Neural crest cell (in vitro differentiated cells): ENCODE measurements at places on chromosomes 4 and X.

- H3K27me3 ChIP-seq, result no peaks in the 10 kb centered on the region
- H3K4me1 ChIP-seq, result peaks cover 24% of the 10 kb centered on the region
- H3K27ac ChIP-seq, result peak overlapping the region; percentile 78
- DNase-seq, result peak; percentile 41
- H3K36me3 ChIP-seq, result peaks cover 11% of the 10 kb centered on the region
These were observed 15.0 kb upstream of the STS start for GRCh38 chrX:7132335-7133049.

DNA sequence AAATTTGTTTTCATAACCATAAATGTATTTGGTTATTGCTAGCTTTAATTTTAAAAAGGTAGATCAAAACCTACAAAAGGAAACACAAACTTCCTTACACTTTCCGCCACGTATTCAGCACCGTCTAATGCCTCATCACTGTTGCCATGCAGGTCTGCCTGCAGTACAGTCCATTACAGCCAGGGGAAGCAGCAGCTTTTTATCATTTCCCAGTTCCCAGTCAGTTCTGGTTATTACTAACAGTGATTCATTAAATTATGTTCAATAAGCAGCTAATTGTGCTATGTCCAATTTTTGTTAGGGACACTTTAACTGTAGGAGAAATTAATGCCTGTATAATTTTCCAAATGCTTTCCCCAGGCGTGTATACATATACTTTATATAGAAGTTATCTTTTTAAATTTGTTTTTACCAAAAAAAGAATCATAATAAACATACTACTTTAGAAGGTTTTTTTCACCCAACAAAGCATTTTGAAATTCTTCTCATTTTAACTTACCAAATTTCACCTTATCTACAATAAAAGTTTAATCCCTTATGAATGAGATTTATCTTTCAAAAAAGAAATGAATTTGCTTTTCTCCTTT lies 93.3 kb downstream of the ANXA3 start:
- H3K27ac ChIP-seq, result no peak overlapping the region
- DNase-seq, result peak; percentile 20
- H3K4me1 ChIP-seq, result no peaks in the 10 kb centered on the region
- H3K27me3 ChIP-seq, result peaks cover 3% of the 10 kb centered on the region
- no peaks in the 10 kb centered on the region for H3K36me3 ChIP-seq

GRCh38 chr4:92307181-92307580 lies 3.4 kb downstream of the GRID2 start:
- H3K4me1 ChIP-seq, result peaks cover 31% of the 10 kb centered on the region
- peaks cover 46% of the 10 kb centered on the region for H3K27me3 ChIP-seq
- H3K27ac ChIP-seq, result no peak overlapping the region
- H3K4me3 ChIP-seq, result peak overlapping the region; percentile 34
- H3K36me3 ChIP-seq, result no peaks in the 10 kb centered on the region
- DNase-seq, result no peak

DNA sequence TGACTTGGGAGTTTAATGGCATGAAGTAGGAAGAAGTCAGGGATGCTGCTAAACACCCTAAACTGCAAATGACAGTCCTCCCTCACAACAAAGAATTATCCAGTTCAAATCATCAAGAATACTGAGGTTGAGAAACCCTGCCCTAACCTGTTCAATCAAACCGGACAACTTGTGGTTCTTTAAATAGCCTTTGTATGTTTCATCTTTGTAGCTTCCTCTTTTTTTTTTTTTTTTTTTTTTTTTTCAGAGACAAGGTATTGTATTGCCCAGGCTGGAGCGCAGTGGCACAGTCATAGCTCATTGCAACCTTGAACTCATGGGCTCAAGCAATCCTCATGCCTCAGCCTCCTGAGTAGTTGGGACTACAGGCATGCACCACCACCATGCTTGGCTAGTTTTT lies 52.5 kb upstream of the TTC29 start:
- no peaks in the 10 kb centered on the region for H3K27me3 ChIP-seq
- no peak overlapping the region for H3K27ac ChIP-seq
- no peak for DNase-seq
- H3K4me3 ChIP-seq, result no peak overlapping the region
- no peaks in the 10 kb centered on the region for H3K36me3 ChIP-seq
- H3K4me1 ChIP-seq, result no peaks in the 10 kb centered on the region

GRCh38 chr4:114997576-114998247 lies 115.7 kb downstream of the NDST4 start:
- H3K27ac ChIP-seq, result no peak overlapping the region
- no peaks in the 10 kb centered on the region for H3K4me1 ChIP-seq
- DNase-seq, result no peak
- H3K27me3 ChIP-seq, result no peaks in the 10 kb centered on the region
- no peaks in the 10 kb centered on the region for H3K36me3 ChIP-seq
- H3K4me3 ChIP-seq, result no peak overlapping the region

GRCh38 chrX:123442764-123443163 lies 258.7 kb downstream of the GRIA3 start:
- no peak for DNase-seq
- no peaks in the 10 kb centered on the region for H3K27me3 ChIP-seq
- H3K27ac ChIP-seq, result no peak overlapping the region
- H3K4me1 ChIP-seq, result no peaks in the 10 kb centered on the region
